Stimulated activated CD8-positive, alpha-beta memory T cell treated with anti-CD3 and anti-CD28 coated beads, Interleukin-7, amount 100 ng/mL, for 4 hours (primary cell): ENCODE measurements at places on chromosomes 16 and 17.

DNA sequence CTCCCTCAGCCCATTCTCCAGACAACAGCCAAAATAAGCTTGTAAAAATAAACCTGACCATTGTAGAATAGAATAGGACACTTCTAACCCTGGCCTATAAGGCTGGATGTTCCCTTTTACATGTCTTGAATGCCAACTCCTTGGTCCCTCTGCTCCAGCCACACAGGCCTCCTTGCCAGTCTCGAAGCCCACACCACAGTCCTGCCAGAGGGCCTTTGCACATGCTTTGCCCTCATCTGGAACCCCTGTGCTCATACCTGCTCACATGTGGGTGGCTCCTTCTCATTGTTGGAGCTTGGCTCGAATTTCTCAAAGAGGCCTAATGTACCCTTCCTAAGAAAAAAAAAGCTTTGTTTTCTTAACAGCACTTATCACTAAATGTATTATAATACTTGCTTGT lies 5.4 kb upstream of the SLC12A3 start:
- no peak for DNase-seq

- DNase-seq: no peak
Measured at GRCh38 chr17:15498107-15498506, 30.7 kb upstream of the CDRT4 start.

- peak; percentile 42 for DNase-seq
Measured at GRCh38 chr17:51427856-51428255, 167.5 kb downstream of the UTP18 start.

DNA sequence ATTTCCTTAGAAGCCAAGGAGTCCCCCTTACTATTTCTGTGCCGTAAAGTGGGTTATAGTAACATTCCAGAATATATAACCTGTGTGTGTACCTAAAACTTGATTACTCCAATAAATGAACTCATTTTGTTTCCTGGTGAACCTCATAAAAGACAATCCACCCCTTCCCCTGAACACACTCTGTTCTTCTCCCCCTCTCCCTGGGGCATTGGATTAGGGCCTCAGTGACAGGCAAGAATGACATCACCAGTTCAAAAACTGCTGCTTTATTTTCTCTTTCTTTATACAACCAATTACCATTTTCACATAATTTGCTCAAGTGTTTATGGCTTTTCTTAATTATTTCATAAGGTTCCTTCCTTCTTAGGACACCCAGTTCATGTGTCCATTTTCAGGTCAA lies 17.4 kb downstream of the AARSD1 start:
- DNase-seq: no peak

GRCh38 chr16:54584121-54584520 lies 297.5 kb upstream of the IRX3 start:
- DNase-seq: no peak

- peak; percentile 64 for DNase-seq
Measured at GRCh38 chr16:67542464-67542863, 13.8 kb downstream of the RIPOR1 start.

GRCh38 chr17:19421926-19422325 lies 10.9 kb downstream of the RNF112 start:
- no peak for DNase-seq

GRCh38 chr17:311119-311782 lies 41.4 kb downstream of the RPH3AL start:
- DNase-seq: no peak

- no peak for DNase-seq
Measured at GRCh38 chr16:86911437-86911958, 333.1 kb downstream of the FOXL1 start.

DNA sequence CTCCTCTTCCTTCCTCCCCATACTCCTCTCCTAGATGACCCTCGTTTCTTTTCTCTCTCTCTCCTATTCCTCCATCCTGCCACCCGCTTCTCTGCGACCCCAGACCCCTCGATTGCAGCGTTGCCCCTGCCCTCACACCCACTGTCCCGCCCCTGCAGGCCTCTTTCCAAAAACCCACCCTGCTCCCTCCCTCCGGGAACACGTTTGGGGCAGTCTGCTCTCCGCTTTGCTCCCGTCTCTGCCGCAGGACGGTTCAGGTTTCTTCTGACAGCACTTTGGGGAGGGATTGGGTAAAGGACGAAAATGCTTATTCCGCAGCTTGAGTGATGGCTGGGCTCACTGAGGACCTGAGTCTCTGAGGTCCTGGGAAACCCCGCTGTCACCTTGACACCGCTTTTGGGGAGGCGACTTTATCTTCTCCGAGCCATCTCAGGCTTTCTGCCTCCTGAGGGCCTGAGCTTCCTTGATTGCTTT lies 690 bp downstream of the NDE1 start:
- no peak for DNase-seq

DNA sequence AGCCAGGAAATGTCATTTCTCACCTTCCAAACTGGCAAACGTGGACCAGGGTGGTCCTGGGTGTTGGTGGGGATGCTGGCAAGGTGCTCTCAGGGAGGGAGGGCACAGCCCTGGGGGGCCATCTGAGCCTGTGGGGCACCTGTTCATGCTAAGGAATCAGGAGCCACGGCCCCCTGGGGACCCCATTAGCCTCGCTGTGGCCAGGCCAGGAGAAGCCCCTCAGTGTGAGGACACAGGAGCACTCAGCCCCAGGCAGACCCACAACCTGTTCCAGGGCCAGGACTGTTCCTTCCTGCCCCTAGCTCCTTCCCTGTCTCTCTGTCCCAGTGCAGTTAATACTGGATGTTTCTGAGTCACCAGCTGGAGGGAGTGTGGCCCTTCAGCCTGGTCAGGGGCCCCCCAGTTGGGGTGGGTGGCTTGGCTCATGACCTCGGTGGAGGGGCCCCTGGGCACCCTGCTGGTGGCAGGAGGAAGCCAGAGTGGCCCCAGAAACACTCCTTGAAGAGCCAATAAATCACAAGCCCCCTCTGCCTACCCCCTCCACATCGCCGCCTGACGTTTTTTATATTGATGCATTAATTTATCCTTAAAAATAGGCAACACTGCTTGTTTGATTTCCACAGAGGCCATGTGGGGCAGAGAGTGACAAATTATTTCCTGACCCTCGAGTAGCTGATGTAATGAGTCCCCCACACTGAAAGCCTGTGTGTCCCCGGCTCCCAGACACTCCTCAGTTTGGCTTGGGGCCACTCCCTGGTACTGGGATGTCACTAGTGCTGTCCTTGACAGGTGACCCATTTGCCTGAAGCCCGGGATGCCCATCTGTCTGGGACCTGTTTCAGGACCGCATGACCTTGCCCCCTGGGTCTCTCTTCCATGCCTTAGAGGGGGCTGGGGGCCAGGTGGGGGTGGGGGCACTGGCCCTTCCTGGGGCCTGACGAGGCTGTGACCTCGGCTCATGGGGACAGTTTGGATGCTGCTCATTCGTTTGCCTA lies 22.3 kb downstream of the ACTG1 start:
- DNase-seq: no peak

GRCh38 chr17:41002814-41003213 lies 3.1 kb upstream of the KRTAP3-2 start:
- DNase-seq: no peak

DNA sequence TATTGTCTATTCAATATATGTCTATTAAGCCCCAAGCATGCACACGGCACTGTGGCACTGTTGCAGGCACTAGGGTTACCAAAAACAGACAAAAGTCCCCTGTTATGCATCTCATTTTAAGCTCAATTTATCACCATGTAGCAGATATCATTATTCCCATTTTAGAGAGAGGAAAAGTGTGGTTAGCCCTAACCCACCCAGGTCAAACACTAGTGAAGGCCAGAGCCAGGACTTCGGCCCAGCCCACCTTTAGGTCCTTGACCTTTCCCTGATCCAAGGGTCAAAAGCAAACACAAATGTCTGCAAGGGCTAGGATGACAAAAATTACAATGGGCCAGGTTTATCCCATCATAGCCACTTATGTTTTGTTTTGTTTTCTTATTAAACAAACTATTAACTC lies 130.3 kb upstream of the NUDT7 start:
- DNase-seq: no peak

GRCh38 chr17:42281571-42282096 lies 5.4 kb upstream of the STAT5B start:
- DNase-seq: no peak

GRCh38 chr16:82425661-82426060 lies 201.1 kb upstream of the CDH13 start:
- DNase-seq: no peak

DNA sequence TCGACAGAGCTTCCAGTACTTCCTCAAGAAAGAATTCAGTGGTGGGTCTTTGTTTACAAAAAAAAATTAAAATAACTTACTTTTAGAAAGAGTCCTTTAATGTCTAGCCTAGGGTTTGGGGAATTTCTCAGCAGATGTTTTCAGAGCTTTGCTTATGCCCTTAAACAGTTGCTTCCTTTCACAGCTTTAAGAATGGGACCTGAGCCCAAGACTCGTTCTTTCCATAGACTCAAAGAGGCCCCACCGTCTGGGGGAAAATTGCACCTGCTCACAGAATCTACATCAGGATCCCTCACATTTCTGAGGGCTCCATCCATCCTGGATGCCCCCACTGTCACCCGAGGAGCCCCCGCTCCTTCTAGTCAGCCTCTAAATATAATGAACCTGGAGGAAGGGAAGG lies 60.0 kb downstream of the RGS9 start:
- no peak for DNase-seq

DNA sequence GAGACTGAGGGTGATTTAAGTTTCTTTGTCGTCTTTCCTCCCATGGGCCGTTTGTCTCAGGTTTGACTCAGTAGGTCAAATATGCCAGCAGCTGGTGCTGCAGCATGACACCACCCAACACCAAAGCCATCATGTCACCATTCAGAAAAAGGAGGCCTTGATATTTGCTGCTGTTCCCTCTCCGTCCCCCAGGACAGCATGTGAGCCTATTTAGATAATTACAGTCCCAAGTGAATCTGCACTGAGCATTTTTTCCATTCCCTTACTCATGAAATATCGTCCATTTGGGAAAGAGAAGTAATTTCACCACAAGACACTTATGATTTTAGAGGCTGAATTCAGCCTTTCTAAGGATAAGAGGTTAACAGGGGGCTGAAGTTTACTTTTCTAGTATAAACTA lies 62.2 kb upstream of the ADORA2B start:
- no peak for DNase-seq

DNA sequence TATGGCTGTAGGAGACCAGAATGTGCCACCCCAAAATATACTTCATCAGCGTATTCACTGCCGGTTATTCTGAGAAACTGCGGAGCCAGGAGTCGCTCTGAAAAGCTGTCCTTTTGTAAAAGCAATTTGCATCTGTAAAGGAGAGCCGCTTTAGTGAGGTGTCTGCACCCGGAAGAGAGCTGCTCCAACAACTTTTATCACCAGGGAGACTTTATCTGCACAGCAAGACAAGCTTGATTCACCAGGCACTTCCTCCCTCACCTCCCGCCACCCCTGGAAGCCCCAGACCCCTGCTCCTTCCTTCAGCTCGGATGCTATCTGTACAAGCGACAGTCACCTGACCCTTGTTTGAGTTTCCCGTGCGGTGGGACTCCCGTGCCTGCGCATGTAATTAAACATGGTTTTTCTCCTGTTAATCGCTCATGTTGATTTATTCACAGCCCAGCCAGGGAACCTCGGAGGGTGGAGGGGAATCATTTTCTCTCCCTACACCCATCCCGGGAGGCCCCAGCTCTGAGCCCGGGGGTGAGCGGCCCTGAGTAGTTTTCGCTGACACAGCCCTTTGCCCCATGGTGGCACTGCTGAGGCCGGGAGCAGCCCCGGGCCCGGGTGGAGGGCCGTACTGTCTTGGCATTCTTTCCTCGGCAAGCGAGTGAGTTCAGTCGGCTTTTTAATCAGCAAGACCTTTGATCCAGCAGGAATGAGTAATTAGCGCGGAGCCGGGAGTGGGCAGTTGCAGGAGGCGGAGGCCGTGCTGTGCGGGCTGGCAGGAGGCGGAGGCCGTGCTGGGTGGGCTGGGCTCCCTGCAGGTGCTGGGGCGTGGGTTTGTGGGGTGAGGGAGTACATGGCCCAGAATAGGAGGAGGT lies 222.7 kb upstream of the CIBAR2 start:
- DNase-seq: no peak

- DNase-seq: no peak
Measured at GRCh38 chr16:55577887-55578286, 11.4 kb downstream of the CAPNS2 start.

GRCh38 chr17:19304209-19304608 lies 58.3 kb downstream of the B9D1 start:
- DNase-seq: no peak

DNA sequence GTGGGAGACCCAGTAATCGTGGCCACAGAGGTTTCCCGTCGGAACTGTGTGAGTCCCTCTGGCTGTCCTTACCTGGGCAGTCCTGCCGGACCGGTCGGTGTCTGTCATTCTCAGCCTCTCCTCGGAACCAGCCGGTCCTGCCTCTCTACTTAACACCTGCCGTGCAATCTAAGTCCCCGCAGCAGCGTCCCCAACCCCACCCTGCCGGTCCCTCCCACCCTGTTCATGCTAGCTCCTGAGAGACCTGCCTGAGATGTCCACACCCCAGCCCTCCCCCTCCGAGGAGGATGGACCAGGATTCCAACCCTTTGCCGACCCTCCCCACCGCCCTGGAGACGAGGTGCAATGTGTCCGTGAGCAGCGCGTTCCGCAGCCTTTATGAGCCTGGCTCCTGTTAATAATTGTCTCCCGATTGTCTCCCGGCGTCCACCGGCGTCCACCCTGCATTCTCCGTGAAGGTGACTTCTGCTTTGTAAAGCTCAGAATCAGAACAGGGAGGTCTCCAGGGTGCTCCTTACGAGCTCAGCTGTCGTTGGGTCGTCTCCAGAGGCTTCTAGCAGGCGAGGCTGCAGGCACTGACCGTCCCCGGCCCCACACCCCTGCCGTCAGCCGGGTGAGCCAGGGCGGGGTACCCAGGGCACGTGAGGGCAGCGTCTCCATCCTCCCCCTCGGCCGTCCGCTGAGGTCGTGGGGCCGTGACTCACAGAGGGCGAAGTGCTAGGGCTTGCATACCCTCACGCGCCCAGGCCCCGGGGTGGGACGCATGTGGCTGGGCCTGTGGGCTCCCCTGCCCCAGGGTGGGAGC lies 10.1 kb downstream of the METRNL start:
- DNase-seq: no peak

- no peak for DNase-seq
Measured at GRCh38 chr16:21175397-21175796, 16.9 kb downstream of the LDAF1 start.

- DNase-seq: no peak
Measured at GRCh38 chr17:4219241-4219640, 44.5 kb downstream of the ANKFY1 start.

DNA sequence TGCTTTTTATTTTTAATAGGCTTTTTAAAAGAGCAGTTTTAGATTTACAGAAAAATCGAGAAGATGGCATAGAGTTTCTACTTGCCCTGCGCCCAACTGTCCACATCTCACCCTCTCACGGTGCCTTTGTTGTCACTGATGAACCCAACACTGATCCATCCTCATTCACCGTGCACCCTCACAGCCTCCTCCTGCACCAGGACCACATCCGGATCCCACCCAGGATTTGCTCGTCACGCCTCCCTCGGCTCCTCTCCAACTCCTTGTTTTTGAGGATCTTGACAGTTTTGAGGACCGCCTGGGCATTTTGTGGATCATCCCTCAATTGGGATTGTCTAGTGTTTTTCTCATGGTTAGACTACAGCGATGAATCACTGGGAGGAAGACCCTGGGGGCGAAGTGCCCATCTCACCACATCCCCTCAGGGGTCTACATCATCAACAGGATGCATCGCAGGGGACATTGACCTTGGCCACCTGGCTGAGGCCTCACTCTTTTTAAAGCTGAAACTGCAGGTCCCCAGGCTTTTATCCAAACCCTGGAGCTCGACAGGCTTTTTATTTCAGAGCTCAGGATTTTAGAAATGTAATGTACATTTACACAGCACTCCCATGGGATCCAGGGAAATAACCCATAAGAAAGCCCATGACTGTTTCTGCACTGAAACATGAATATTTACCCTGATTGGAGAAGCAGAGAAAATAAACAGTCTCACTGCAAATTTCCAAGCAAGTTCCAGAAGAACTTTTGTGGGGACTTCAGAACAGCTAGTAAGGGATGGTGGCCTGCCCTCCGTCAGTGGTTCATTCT lies 71.8 kb upstream of the ZNF469 start:
- DNase-seq: no peak
